Ureter (tissue), 1 donor: ENCODE measurements at places on chromosomes 13 and 19. TPM values are rescaled to one million over a fixed set of nuclear protein-coding genes. Genes with fewer than 3 reads are reported as not detected.

- DNase-seq, result no peak
Measured at GRCh38 chr13:107553838-107554237, 661.5 kb downstream of the LIG4 start.

DNA sequence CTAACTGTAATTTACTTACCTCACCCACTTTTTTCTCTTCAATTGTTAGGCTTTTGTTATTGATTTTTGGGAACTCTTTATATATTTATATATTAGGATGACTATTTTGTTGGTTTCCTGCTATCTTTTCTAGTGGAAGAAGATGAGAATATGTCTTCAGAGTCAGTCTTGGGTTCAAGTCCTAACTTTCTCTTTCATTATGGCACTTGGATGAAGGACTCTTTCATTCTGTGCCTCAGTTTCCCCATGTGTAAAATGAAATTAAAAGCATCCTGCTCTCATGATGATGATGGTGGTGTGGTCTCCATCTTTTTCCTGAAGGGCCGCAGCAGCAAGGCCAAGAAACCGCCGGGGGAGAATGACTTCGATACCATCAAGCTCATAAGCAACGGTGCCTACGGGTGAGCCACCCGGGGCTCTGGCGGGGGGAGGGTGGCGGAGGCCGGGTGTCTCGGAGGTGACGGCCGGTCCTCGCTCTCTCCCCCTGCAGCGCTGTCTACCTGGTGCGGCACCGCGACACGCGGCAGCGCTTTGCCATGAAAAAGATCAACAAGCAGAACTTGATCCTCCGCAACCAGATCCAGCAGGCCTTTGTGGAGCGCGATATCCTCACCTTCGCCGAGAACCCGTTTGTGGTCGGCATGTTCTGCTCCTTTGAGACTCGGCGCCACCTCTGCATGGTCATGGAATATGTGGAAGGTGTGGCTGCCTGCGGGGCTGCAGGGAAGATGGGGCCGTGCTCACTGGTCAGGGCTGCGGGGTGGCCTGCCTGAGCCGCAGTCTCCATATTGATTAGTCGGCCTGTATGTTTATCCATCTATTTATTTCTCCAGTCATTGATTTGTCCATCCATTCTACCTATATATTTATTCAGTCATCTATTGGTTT, 20.0 kb downstream of the MAST1 start:
- DNase-seq, result no peak

DNA sequence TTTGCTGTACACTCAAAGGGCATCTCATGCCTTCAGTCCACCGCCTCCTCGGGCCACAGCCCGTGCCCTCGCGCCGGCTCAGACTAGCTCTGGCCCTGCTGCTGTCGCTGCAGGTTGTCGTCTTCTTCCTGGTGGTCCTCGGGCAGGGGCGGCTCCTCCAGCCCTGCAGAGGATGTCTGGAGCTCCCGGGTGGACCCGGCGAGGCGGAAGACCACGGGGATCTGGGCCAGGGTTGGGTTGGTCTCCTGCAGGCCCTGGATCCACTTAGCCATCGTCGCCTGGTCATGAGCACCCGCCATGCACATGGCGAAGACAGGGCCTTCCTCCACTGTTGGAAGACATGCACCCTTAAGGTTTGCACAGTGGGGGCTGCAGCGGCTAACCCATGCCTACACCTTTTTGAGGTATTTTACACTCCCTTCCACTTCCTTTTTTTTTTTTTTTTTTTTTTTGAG, 489 bp upstream of the ZNF653 start:
- no peak for DNase-seq

DNA sequence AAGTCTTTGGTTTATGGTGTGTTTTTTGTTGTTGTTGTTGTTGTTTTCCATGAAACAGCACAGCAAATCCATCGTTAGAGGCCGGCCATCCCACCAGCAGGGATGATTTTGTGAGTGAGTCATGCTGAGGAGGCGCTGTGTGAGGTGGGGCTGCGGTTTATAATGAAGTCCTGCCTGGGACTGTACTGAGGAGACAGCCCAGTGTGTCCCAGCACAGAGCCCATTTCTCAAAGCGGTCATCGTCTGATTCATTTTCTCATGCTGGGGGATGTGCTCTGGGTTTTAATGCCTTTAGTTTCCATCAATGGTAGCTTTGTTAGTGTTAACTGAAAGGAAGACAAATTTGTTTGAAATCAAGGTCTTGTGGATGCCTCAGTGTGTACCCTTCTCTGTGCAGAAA, 129.3 kb upstream of the SERP2 start:
- no peak for DNase-seq

- DNase-seq, result no peak
Measured at GRCh38 chr19:13881251-13881691, 4.3 kb downstream of the NANOS3 start.

- no peak for DNase-seq
Measured at GRCh38 chr19:44566984-44567383, 37.5 kb upstream of the CEACAM20 start.

- DNase-seq, result no peak
Measured at GRCh38 chr13:20716951-20717350, 13.5 kb downstream of the IL17D start.

DNA sequence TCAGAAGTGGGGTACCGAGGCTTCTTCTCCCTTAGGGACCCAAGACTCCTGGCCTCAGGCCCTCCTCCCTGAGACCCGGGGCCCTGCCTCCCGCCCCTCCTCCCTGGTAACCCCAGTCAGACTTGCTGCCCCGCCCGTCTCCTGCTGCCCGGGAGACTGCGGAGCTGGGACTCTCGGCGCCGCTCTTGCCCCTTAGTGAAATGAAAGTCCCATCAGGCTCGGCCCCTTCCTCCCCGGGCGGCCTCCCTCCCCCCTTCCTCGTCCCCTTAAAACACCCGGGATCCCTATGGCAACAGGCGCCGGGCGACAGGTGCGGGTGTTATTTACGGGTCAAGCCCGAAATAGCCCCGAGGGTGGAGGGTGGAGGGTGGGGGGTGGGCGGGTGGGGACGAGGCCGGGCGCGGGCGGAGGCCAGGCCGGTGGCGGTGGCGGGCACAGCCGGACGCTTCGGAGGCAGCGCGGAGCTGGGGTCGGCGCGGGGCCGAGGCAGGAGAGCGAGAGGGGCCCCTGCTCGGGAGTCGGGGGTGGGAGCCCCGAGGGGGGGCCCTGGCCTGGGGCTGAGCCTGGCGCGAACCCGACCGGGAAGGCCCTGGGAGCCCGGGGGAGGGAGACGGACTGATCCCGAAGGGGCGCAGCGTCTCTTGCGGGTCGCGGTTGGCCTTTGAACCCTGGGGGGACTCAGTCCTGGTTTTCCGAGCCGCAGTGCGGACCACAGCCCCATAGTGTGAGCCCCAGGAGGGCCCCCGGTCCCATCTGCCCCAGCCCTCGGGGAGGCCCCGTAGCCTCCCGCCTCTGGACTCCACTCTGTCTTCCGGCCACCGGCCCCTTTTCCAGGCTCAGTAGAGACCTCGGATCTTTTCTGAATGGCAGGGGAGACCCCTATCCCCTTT, at the start of gene CACNG6:
Gene CACNG6 (plus strand): TSS at position 414 of the 890 bp plus-strand sequence. CDS start 1,241 bp downstream, outside the sequence.
- DNase-seq, result no peak

GRCh38 chr13:55553701-55554100, 1587.0 kb upstream of the PRR20A start:
- DNase-seq, result no peak

DNA sequence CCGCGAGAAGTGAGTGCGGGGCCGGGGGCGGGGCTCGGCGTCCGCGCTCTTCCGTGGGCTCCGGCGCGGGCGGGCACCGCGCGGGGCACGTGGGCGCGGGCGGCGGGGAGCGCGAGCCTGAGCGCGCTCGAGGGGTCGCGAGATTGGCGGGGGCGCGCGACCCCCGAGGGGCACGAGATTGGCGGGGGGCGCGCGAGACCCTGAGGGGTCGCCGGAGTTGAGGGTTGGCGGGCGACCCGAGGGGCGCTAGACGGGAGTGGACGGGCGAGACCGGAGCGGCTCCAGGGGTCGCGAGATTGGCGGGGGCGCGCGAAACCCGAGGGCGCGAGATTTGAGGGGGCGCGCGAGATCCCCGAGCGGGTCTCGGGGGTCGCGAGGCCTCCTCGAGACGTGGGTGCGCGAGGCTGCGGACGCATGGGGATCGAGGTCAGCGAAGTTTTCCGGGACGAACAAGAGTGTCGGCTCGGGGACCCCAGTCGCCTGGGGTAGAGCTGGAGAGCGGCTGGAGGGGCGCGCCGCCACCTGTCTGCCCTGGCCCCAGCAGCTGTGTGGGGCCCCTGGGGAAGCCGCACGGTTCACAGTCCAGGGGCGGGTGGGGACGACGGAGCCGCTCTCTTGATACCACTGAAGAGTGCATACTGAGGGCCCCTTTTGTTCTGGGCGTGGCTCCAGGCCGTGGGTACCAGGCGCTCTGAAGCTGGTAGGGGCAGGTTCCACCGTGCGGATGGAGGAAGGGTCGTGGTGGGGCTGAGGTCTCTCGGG, 682 bp downstream of the SSBP4 start:
- peak; percentile 64 for DNase-seq

GRCh38 chr13:106686163-106686562, 118.2 kb upstream of the ARGLU1 start:
- no peak for DNase-seq

GRCh38 chr13:51879133-51879532, 17.4 kb downstream of the CCDC70 start:
- DNase-seq, result no peak

GRCh38 chr13:112741185-112741755, 51.4 kb downstream of the ATP11A start:
- DNase-seq, result no peak

- DNase-seq, result no peak
Measured at GRCh38 chr19:31445406-31445805, 96.2 kb upstream of the TSHZ3 start.

DNA sequence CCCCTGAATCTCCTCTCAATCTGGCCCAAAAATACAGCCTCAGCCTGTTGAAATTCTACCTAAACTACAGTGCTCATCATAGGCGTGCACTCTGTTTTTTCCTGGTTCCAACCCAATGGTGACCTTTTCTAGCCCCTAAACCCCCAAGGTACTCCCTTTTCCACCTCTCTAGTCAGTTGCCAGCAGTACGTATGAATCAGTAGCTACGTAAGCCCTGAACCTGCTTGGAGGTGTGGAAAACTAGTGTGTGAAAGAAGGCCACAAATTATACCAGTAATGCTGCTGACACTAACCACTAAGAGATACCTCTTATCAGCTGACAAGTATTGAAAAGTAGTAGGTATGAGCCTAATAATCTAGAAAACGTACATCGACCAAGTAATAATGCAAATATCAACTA, 60.9 kb downstream of the FOXO1 start:
- no peak for DNase-seq

- DNase-seq, result no peak
Measured at GRCh38 chr19:16144216-16144581, 714 bp downstream of the HSH2D start.

DNA sequence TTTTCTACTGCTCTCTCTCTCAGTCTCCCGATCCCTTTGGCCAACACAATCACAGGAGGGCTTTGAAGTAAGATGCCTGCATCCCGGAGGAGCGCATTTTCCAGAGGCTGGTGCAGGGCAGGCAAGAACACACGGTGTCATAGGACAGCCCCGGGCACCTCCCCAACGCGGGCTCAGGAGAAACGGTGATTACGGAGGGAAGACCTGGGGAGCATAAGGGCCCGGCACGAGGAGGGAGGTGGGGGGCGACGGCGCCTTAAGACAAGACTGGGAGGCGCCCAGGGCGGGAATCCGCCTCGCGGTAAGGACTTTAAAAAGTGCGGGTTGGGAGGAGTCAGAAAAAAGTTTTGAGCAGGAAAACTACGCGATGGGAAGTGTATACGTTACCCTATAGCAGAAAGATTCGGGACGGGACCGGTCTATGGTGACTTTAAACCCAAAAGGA, 18.7 kb upstream of the ZNF888 start:
- no peak for DNase-seq

DNA sequence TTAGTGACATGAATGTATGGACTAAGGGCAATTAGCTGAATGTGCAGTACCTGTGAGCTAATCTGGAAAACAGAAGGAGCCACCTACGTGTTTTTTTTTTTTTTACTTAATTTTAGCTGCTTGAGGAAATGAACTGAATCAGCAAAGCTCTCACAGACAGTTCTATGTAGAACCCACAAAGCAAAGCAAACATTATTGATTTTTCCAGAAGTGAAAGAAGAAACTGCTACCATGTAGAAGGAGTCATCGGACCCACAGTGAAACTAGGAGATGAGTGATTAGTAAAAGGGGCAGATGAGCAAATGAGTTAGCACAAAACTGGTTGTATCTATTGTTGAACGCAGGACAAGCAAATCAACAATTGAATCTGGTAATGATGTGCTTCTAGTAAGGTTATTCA, 94.1 kb upstream of the SLC7A1 start:
- no peak for DNase-seq

- DNase-seq, result no peak
Measured at GRCh38 chr19:22901431-22902130, 69.5 kb downstream of the ZNF723 start.

DNA sequence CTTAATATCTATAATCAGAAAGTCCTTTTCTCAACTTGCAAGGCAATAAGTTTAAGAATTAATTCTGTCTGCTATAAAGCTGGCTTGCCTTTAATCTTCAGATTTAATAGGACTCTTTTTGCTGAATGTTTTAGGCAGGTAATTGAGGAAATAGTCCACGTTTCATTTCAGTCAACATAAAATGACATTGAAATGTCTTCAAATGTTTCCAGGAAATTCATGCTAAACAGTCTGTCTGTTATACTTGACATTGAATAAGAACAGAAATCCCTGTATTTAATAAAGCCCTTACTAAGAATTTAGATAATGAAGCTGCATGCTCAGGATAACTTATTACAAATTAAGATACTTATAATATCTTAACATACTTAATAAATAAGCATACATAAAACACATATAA, 84.2 kb downstream of the PCDH9 start:
- DNase-seq, result no peak

- no peak for DNase-seq
Measured at GRCh38 chr13:83272652-83273240, 609.5 kb downstream of the SLITRK1 start.

Gene VMAC
- 9.6 TPM for total RNA-seq

Gene UGGT2
- 79.0 TPM for total RNA-seq

Gene OVOL3
- total RNA-seq, result not detected

Gene ZNF724
- 3.4 TPM for total RNA-seq

Gene NOP53
- total RNA-seq, result 450 TPM

Gene ZSCAN5B
- total RNA-seq, result not detected

Gene CERS4
- total RNA-seq, result 49.8 TPM

Gene SMAD9
- 13.8 TPM for total RNA-seq

Gene ZNF433
- total RNA-seq, result 20.0 TPM

Gene UBE2L5
- not detected for total RNA-seq

Gene NALCN
- total RNA-seq, result 1.1 TPM

Gene ZNF586
- 31.6 TPM for total RNA-seq

Gene LRRC8E
- total RNA-seq, result 8.5 TPM

Gene SMIM17
- total RNA-seq, result not detected

Gene CCDC169
- 17.8 TPM for total RNA-seq

Gene FCGBP
- 37.0 TPM for total RNA-seq

Gene PSMD8
- 139 TPM for total RNA-seq
